ENCODE measurements at places on chromosomes 1 and 21. TPM values are rescaled to one million over a fixed set of nuclear protein-coding genes. Genes with fewer than 3 reads are reported as not detected.

DNA sequence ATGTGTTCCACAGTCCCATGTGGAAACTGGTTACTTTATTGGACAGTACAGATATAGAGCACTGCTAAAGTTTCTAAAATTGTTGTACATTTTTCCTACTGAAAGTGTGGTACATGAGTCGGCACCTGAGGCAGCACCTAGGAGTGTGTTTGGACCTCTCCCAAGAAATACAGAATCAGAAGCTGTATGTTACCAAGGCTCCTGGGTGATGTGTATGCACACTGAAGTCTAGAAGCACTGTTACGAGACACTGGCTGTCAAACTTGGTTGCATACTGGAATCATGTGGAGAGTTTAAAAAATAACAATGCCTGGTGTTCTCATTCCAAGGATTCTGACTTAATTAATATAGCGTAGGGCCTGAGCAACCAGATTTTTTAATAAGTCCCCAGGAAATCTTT lies 46.6 kb downstream of the ERO1B start:
- no peak for DNase-seq

DNA sequence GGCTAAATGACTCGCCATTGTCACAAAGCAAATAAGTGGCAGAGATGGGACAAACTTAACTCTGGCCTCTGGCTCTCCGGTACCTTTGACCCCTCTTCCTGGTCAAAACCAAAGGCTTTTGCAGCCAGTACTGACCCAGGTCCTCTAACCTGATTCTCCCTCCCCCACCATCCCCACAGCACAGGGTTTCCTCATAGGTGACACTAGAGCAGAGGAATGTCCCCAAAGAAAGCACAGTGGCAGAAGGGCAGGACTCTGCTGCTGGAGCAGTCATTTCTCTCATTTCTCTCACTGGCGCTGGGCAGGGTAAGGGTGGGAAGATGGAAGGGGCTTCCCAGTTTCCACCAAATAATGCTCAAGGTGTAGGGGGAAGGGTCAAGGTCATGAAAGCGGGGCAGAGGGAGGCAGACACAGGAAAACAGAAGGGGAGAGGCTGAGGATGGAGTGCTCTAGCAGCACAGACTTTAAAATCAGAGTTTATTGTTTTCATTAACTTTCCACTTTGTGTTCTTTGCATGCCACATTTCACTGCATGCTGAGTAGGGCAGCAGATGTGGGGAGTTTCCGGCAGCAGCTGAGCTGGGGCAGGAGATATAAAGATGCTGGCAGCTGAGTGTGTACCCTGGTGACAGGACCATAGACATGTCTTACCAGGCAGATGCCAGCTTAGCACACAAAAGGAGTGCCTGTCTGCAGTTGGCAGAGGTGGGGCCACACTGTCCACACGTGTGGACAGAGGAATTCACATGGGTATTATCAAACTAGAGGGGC lies 80.5 kb downstream of the FAM78B start:
- no peak for DNase-seq

- DNase-seq, result peak; percentile 31
Measured at GRCh38 chr1:108107658-108108057, 92.5 kb downstream of the SLC25A24 start.

DNA sequence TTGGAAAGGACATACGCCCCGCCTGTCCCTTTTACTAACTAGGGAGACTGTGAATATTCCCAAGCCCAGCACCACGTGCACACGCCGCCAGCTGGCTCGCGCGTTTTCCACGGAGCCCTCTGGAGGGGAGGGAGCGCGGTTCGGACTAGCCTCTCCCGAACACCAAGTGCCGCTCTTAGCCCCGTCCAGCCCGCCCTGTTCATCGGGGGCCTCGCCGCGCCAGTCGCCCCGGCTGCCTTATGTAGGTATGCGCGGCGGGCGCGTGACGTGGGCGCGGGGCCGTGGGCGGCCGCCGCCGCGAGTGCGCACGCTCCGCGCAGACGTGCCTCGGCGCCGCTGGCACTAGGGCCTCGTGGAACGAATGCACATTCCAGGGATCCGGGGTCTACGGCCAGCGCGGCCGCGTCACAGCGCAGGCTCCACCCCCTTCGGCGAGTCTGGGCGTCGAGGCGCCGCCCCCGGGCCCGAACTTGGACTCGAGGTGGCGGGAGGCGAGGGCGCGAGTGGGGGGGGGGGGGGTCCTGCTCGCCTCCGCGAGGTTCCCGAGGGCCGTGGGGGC lies 767 bp upstream of the IRF2BP2 start:
- DNase-seq, result peak; percentile 97

- peak; percentile 86 for DNase-seq
Measured at GRCh38 chr1:56070601-56071000, 508.8 kb downstream of the PLPP3 start.

Gene CFAP107
- total RNA-seq, result not detected

Gene HCRTR1
- total RNA-seq, result 0.18 TPM

Gene BSND
- total RNA-seq, result not detected

Gene NID1
- 26.7 TPM for total RNA-seq

Gene TSSK3
- total RNA-seq, result 2.3 TPM
